Adipocyte (in vitro differentiated cells): ENCODE measurements at places on chromosomes 7 and 10.

GRCh38 chr7:25575634-25576033 is 347.3 kb upstream of the NPVF start:
- no peak for DNase-seq

DNA sequence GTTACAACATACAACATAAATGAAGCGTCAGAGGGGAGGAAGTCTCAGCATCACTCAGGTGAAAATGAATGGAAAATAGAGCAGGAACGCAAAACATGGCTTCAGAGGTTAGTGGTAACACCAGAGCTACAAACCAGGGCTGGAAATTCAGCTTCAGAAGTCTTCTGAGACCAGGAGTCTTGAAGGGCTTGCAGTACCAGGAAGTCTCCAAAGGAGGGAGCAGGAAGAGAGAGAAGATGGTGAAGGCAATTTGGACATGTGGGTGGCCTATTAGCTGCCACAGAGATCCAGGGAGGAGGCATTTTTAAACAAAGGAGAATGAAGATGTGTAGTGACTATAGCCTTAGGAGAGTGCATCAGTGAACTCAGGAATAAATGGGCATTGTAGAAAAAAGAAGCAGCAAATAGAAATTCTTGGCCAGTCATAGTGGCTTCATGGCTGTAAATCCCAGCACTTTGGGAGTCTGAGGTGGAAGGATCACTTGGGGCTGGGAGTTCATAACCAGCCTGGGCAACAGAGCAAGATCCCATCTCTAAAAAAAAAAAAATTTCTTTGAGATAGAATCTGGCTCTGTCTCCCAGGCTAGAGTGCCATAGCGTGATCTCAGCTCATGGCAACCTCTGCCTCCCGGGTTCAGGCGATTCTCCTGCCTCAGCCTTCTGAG is 9.3 kb upstream of the TET1 start:
- peak; percentile 94 for DNase-seq

DNA sequence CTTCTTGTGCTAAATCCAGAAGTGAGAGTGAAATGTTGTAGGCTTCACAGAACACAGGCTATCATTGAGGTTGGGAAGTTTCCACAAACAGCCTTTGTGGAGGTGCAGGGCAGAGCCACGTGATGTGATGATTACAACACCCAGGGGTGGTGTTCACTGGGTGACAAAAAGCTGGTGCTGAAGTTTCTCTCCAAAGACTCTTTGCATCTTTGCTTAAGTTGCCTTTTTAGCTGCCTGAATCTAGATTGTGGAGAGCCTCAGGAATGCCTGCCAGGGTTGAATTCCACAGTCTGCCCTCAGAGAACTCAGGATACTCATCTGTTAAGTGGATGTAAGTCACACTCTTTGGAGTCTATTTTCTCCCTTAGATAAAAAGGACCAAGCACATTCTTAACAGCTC is 56.3 kb downstream of the PLXNA4 start:
- DNase-seq, result no peak

DNA sequence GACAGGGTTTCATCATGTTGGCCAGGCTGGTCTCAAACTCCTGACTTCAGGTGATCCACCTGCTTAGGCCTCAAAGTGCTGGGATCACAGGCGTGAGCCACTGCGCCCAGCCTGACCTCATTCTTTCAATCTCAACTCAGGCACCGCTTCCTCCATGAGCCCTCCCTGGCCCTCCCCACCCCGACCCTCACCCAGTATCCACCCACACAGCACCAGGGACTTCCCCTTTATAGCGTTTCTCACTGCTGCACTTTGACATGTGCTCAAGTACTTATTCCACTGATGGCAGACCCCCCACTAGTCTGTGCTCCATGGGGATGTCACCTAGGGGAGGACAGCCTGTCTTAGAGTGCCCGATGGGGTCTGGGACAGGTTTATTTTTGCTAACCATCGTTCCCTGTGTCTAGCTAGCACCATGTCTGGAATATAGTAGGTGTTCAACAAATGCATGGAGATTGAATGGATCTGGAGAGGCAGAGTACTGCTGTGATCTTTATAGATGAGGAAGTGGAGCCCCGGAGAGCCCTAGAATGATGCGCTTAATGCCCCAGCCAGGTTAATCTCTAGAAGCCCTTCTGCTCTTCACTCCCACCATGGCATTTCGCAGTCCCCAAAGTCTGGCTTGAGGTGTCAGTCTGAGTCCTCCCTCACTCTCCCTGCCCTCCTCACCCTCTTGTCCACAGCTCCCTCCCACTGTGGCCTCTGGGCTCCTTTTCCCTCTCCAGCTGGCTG is 258.8 kb downstream of the RPS24 start:
- DNase-seq, result no peak

DNA sequence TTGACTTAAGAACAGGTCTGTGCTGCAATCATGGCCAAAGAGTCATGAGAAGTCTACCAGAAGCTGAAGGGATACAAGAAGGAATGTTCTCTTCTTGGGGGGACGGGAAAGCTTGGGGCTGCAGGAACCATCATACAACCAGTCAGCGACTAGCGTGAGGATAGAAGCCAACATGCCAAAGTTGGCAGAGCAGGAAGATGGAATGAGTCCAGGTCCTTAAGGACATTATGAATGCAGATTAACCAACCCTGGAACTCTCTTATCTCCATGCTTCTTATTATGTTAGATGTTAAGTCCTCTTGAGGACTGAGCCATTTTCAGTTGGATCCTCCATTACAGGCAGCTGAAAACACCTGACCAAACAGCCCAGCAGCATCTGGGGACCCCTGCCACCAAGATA is 17.2 kb upstream of the CACUL1 start:
- no peak for DNase-seq

GRCh38 chr10:122551450-122551849 is 9.1 kb upstream of the DMBT1 start:
- no peak for DNase-seq

- no peak for DNase-seq
Measured at GRCh38 chr7:34330308-34330707, 327.7 kb upstream of the NPSR1 start.

DNA sequence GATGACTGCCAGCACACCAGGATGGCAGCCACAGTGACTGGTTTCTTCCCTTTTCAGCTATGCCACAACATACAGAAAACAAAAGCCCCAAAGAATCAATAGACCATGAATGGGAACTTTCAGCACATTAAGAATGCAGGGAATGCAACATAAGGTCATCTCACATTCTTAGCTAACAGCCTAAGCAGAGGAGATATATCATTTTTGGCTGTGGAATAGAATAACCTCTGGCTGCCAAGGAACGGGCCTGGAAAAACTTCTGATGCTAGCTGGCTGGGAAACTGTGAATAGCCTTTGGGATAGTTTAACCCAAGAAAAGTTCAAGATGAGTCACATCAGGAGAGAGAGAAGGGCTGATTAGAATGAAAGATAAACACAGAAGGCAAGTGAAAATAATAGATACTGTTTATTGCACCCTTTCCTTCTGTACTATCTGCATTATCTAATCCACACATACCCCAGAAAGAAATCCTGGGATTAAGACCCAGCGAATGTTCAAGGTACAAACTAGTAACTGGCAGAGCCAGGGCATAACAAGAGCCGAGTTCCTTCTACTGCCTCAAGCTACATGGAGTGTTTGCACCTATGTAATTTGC is 169.2 kb downstream of the SEMA3A start:
- DNase-seq, result peak; percentile 85

DNA sequence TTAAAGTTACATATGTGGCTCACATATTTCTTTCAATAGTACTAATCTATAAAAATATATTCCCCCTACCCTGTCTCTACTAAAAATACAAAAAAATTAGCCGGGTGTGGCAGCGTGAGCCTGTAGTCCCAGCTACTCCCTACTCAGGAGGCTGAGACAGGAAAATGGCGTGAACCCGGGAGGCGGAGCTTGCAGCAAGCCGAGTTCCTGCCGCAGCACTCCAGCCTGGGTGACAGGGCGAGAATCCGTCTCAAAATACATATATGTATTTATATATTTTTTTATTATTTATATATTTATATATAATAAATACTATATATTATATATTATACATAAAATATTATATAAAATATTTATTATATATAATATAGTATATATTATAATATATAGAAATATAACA is 69.7 kb upstream of the GRM3 start:
- DNase-seq, result no peak

DNA sequence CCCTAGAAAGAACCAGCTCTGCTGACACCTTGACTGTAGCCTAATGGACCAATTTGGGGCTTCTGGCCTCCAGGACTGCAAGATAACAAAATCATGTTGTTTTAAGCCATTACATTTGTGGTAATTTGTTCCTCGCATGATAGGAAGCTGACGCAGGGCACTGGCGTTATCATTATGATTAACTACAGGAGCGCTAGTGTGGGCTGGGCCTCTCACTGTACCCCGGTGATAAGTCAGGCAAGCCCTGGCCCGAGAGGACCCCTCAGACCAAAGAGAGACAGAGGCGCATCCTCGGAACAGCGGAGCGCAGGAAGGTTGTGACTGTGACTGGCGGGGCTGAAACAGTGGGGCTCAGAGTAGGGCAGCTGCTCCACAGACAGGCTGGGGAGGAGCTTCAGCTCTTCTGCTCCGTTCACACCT is 150.3 kb upstream of the CHST15 start:
- no peak for DNase-seq

DNA sequence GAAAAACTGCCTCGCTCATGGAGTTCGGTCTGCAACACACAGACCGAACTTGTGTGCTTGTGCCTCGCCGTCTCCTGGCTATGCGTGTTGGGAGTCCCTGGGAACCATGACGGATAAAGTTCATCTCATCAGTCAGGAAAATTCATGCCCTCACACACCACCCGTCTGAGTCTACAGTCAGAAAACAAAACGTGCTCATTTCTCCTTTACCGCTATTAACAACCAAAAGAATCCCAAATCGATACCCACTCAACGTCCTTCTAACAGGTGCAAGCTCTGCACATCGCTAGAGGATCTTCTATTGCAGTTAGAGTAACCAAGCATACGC is 13.6 kb downstream of the CNPY1 start:
- no peak for DNase-seq

DNA sequence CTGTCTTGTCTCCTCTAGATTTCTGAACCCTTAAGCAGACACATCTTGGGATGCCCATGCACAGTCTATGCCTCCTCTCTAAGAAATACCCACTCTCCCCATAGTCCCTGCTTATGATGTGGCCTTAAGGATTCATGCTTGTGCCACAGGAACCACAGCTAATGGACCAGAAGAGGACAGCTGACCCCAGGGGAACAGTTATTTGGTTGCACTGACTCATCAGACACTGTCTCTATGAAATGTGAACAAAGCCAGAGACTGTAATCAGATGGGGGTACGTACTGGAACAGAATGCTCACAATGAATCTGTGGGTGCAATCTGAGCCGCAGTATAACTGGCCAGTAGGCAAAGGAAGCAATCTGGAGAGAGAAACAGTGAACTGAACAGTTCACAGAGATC is 121.9 kb downstream of the USP6NL start:
- no peak for DNase-seq

GRCh38 chr10:61197057-61197456 is 253.1 kb upstream of the RHOBTB1 start:
- peak; percentile 50 for DNase-seq

- DNase-seq, result no peak
Measured at GRCh38 chr10:122878799-122879338, 512 bp downstream of the FAM24B start.

GRCh38 chr10:7302930-7303557 is 107.8 kb downstream of the SFMBT2 start:
- DNase-seq, result no peak
